ENCODE measurements at places on chromosomes 3 and 15.

DNA sequence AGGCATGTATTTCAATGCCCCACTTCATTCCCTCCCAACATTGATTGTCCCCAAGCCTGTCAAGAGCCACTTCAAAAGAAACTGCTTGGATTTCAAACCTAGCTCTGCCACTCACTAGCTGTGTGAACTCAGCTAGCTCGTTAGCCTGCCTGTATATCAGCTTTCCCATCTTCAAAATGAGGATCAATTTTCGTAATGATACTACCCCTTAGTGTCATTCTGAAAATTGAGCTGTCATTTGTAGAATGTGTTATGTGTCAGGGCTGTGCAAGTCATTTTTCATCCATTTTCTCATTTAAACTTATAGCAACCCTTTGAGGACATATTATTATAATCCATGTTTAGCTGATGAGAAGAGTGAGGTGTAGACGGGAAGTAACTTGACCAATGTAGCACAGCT lies 88.6 kb downstream of the TRIM42 start:
- DNase-seq: no peak

DNA sequence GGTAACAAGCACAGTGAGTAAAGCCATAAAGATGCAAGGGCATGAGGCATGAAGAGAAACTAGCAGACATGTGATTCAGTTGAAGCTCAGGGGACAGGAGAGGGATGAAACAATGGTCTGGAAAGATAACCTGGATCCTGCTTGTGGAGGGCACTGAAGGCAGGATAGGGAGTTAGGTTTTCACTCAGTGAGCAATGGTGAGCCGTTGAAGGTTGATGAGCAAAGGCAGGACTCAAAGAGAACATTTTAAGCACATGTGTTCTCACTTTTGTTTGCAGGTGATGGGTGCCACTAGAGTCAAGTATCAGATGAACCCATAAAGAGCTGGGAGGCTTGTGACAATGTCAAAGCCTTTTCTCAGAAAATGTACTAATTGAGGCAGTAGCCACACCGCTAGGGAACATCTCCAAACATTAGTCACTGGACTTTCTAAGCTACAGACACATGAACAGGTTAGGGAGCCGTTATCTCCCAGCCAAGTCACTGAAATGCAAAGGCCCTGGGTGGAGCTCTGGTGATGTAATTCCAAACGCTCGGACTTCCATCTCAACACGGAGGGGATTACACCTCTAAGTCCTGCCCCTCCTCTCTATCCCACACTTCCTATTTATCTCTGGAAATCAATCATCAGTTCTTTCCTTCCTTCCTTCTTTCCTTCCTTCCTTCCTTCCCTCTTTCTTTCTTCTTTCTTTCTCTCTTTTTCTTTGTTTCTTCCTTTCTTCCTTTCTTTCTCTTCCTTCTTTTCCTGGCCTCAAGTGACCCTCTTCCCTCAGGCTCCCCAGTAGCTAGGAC lies 22.7 kb downstream of the KLHL6 start:
- no peak for DNase-seq

DNA sequence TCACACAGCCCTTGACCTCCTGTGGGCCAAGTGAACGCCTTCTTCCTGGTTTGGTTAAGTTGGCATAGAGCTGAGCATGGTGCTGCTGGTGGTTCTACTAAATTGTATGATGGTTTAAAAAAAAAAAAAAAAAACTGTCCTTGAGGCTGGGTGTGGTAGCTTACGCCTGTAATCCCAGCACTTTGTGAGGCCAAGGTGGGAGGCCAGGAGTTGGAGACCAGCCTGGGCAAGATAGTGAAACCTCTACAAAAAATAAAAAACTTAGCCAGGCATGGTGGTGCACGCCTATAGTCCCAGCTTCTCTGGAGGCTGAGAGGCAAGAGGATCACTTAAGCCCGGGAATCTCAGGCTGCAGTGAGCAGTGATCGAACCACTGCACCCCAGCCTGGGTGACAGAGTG lies 58.9 kb upstream of the FLNB start:
- no peak for DNase-seq

DNA sequence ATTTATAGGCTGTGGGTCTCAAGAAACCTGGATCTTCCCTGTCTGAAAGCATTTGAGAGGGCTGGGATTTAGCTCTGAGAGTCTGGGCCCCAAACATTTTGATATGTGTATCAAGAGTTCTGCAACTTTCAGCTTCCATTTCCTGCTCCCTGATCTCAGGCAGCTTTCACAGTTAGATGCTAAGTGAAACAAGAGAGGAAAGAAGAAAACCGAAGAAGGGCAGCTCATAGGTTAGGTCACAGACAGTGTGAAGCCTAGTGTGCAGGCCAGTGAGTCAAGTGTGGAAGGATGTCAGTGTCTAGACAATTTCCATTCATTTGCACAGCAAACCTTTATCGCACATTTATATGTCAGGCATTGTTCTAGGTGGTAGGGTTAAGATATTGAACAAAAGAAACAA lies 173.6 kb upstream of the PROK2 start:
- no peak for DNase-seq

- no peak for DNase-seq
These were observed 499.6 kb upstream of the CCDC54 start for GRCh38 chr3:106877627-106878026.

- no peak for DNase-seq
These were observed 2.8 kb downstream of the CLSTN2 start for GRCh38 chr3:139937674-139938279.

- no peak for DNase-seq
These were observed 26.0 kb upstream of the GNB5 start for GRCh38 chr15:52217186-52217585.

DNA sequence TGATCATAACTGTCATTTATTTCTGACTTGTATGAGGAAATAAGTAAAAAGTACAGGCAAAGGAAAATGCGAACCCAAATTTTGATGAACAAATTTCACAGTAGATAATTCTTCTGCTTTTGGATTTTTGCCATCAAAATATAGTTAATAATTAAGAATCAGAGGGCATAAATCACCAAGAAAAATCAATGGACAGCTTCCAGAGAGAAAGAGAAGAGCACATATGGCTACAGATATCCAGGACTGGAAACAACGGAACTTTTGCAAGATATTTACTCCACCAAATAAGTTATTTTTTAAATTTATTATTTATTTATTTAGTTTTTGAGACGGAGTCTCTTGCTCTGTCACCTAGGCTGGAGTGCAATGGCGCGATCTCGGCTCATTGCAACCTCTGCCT lies 35.1 kb upstream of the NANOGP8 start:
- DNase-seq: no peak

DNA sequence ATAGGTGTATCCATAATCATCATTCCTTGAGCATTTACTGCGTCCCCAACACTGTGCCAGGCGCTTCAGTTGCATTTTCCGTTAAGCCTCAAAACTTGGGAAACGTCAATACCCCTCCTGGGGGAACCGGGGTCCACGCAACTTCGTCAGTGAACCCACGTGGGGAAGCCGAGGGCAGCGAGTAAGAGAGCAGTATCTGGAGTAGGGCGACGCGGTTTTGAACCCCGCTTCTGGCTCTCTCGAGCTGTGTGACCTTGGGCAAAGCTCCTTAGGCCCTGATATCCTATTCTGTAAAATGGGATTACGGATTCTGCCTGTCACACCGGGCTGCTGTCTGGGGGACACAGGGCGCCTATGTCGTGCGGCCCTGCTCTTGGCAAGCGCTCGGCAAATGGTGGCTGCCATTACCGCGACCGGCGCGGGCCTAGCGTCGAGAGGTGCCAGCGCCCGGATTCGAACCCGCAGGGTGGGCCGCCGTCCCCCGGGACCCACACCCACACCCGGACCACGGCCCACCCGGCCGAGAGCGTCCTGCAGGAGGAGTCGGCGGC lies 590 bp downstream of the POLG start:
- DNase-seq: no peak

DNA sequence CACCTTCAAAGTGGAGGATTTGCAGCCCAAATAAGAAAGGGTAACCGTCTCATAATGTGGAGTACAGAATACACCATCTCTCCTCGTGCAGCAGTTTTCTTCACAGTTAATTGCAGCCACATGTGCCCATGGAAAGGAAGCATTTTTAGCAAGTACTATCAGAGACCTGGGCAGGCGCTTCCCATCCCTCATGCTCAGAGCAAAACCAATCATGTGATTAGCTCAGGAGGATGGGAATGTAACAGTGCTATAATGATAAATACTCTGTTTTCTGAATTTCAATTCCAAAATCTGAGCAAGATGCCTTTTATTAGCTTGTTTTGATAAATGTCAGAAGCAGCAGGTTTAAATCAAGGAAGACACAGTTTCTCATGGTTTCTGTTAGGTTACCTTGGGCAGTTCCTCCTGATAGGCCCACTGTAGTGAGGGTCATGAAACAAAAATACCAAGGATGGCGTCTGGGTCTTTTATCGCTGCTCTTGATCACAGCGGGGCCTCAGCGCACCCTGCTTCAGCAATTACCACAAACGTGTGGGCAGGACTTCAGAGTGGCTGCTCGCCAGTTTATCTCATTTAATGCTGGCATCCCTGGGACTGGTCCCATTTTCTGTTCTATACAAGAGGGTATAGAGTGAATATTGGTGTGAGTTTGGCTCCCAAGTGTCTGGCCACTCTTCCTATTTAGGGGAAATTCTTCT lies 92.6 kb upstream of the VGLL4 start:
- DNase-seq: no peak

DNA sequence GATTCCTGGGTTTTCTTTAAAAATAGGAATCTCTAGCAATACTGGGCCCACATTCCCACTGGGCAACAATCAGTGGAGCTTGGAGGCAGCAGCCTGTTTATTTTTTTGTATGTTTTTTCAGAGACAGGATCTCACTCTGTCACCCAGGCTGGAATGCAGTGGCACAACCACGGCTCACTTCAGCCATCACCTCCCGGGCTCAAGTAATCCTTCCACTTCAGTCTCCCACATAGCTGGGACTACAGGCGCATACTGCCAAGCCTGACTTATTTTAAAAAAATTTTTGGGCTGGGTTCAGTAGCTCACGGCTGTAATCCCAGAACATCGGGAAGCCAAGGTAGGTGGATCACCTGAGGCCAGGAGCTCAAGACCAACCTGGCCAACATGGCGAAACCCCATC lies 29.1 kb upstream of the GNB5 start:
- DNase-seq: no peak

GRCh38 chr3:85801955-85802354 lies 843.2 kb downstream of the CADM2 start:
- DNase-seq: no peak

GRCh38 chr3:43794776-43795175 lies 104.0 kb downstream of the ABHD5 start:
- no peak for DNase-seq

- DNase-seq: no peak
These were observed 14.4 kb upstream of the GMPPB start for GRCh38 chr3:49738067-49738713.

GRCh38 chr3:172142051-172142863 lies 102.9 kb downstream of the FNDC3B start:
- DNase-seq: no peak

DNA sequence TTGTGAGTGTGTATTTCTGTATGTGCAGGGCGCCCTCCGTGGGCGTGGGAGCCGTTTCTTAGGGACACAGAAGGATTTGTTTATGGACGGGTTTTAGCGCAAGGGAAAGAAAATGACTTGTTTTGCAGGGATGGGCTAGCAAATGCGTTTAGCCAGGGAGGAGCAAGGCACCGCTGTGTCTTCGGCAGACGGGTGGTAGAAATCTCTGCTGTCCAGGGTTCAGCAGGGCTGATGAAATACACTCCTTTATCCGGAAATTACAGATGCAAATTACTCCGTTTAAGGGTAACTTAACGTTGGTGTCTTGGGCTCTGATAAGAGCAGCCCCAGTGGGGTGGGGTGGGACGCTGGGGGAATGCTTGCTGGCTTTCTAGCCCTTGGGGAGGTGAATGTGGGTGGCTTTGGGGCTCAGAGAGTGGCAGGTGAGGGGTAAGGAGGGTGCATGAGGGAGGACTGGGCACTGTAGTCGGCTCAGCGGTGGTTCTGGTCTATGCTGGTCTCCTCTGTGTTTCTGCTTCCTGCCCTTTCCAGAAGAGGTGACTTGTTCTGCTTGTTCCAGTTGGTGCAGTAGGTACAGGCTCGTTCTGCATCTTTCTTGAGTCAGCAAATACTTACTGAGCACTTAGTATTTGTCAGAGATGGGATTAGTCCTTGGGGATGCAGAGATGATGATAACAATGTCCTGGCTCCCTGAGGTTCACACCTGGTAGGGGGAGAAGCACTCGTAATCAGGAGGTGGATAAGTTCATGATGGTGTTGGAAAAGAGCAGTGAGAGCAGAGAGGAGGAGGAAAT lies 954 bp downstream of the SV2B start:
- no peak for DNase-seq

DNA sequence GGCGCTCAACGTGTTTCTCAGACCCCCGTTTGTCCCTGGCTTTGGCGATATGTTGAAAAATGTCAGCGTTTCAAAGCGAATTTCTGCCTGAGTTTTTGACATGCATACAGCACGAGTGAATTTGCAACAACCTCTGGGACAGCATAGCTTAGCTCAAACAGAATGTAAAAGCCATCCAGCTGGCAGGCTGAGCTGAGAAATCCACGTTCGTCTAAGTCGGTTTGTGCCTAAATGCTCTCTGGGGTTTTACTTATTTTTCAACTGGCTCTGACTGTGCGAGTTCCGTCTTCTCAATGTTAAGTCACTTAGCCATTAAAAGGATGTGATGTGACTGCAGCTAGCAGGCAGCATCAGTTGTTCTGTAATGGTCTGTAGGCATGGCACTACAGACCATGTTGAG lies 243.5 kb upstream of the SLCO3A1 start:
- DNase-seq: no peak

- DNase-seq: no peak
These were observed 97.2 kb upstream of the TMCO5A start for GRCh38 chr15:37837276-37837675.

- DNase-seq: no peak
These were observed 39.1 kb upstream of the LRTM1 start for GRCh38 chr3:54966979-54967378.

- no peak for DNase-seq
These were observed 739.2 kb upstream of the NR2F2 start for GRCh38 chr15:95591270-95591669.

DNA sequence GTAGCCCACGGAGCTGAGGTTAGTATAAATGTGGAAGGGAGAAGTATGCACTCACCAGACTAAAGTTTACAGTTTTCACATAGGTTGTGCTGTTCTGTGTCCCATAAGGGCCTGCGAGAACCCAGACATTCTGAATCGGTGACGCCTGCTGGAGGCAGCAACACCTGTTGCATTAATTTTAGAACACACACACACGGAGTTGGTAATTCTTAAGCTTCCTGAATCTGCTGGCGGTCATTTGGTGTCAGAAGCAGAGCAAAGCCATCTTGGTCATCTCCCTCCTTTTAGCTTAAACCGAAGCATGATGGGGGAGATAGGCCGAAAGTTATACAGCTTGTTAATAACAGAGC lies 41.1 kb upstream of the AP3B2 start:
- no peak for DNase-seq

GRCh38 chr3:50474717-50475116 lies 28.7 kb downstream of the CACNA2D2 start:
- no peak for DNase-seq

DNA sequence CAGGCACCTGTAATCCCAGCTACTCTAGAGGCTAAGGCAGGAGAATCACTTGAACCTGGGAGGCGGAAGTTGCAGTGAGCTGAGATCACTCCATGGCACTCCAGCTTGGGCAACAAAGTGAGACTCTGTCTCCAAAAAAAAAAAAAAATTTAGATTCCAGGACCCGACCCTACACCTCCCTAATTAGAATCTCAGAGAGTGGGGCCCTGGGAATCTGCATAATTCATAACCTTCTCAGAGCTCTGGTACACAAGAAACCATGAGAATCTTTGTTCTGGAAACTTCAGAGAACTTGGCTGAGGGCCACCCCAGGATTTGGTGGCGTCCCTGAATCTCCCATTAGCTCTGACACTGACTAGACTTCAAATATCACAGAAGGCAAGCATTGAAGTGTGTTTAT lies 31.5 kb downstream of the B3GNT5 start:
- no peak for DNase-seq

All from coronary artery (tissue), 2 donors.